ENCODE measurements at places on chromosomes 1 and 21.

- no peak for DNase-seq
These were observed 20.4 kb upstream of the SDE2 start for GRCh38 chr1:226019572-226019971.

- no peak for DNase-seq
These were observed 58.4 kb upstream of the ATP1B1 start for GRCh38 chr1:169048043-169048442.

GRCh38 chr1:156740237-156740740, 599 bp downstream of the MRPL24 start:
- DNase-seq, result no peak

DNA sequence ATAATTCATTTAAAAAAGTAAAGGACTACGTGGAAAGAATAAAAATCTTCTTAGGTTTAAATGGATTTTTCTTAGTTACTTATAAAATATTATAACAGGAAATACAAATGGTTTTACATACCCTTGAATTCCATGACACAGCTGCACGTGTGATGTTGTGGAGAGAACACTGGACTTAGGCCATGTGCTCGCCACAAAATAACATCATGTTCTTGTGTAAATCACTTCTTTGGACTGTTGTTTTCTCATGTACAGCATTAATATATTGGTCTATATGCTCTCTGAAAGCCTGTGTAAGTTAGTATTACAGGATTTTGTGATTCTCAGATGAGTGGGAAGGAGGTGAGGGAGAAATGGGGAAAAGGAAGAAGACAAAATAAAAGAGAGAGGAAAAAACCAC, 228.2 kb downstream of the DNM3 start:
- no peak for DNase-seq

GRCh38 chr1:212228591-212229119, 56.6 kb upstream of the PPP2R5A start:
- DNase-seq, result no peak

DNA sequence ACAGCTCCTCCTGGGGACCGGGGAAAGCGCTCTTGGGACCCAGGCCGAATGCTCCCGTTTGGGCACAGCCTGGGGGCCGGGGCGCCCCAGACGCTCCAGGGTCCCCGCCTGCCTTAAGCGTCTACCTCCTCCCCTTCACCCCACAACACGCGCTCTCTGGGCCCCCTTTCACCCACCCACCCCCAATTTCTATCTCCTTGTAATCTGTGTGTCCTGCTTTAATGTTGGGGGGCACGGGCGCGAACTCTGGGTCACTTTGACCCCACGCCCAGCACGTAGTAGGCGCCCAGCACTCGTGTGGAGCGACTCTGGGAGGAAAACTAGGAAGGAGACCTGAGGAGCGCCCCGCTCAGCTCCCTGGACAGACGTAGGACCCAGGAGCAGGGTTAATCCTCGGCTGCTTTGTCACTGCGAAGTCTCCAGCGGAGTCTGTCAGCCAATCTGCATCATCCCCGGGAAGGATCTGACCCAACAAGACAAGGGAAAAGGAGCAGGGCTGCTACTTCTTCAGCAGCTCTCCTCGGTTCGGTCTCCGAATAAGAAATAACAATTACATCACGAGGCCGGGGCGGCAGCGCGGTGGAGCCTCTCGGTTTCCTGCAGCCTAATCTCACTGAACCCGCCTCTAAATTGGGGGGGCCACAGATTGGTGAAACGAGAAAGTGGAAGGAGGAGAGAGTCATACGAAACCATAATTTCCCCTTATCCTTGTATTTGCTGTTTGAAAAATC, 757 bp upstream of the NRIP1 start:
- peak; percentile 47 for DNase-seq

- no peak for DNase-seq
These were observed 1.8 kb downstream of the AGPAT3 start for GRCh38 chr21:43866659-43867331.

GRCh38 chr1:21319447-21320407, 29.5 kb upstream of the ECE1 start:
- DNase-seq, result no peak

DNA sequence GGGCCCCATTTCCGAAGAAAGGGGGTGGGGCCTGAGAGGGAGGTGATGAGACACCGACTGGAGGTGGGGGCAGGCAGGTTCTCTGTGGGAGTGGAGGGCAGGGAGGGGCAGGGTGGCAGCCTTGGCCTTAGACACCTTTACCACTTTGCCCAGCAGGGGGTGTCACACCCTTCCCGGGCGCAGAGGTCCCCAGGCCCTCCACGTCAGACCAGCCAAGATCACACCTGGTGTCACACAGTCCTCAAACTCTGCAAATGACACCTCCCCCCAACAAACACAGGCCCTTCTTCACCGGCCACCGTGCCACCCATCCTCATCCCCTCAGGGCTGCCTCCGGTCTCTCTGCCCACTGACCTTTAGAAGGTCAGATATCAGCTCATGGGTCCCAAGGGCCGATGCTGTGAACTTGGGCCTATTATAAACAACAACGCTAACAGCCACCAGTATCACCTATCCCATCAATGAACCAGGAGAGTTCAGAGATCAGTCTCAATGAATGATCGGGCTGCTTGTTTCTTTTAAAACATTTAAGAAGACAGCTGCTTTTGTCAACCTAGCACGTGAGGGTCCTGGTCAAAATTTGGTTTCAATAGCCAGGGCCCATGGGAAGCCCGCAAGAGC, 103.9 kb downstream of the CASZ1 start:
- no peak for DNase-seq

GRCh38 chr1:167658574-167659328, 28.7 kb downstream of the RCSD1 start:
- no peak for DNase-seq

- DNase-seq, result no peak
These were observed 15.9 kb upstream of the RAB4A start for GRCh38 chr1:229254910-229255541.

DNA sequence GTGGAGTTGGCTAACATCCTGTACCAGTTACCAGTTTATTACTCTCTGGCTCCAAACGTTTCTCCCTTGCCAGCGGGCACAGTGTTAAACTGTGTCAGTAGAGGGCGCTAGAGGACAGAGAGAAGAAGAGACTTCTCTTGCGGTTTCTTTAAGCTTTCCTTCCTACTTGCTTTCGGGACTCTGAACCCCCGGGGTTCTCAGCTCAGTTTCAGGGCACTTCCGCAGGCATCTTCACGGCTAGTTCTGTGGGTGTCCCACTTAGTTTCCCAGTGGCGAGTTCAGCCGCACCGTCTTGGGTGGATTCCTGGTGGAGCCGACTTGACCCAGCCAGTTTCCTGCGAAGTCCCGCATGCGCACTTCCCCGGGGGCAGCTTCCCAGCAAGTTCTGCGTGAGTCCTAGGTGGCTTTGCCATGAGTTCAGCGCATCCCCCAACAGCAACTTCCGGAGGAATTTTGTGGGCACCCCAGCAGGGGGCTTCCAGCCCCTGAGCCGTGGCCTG, 37.9 kb upstream of the BTG2 start:
- DNase-seq, result peak; percentile 59

- DNase-seq, result no peak
These were observed 24.5 kb downstream of the SLC35D1 start for GRCh38 chr1:67029472-67029871.

GRCh38 chr1:201149400-201149799, 4.9 kb downstream of the TMEM9 start:
- DNase-seq, result no peak

GRCh38 chr1:115426231-115426771, 88.3 kb upstream of the NGF start:
- no peak for DNase-seq

- no peak for DNase-seq
These were observed 6.2 kb downstream of the ZNF326 start for GRCh38 chr1:90000934-90001676.

DNA sequence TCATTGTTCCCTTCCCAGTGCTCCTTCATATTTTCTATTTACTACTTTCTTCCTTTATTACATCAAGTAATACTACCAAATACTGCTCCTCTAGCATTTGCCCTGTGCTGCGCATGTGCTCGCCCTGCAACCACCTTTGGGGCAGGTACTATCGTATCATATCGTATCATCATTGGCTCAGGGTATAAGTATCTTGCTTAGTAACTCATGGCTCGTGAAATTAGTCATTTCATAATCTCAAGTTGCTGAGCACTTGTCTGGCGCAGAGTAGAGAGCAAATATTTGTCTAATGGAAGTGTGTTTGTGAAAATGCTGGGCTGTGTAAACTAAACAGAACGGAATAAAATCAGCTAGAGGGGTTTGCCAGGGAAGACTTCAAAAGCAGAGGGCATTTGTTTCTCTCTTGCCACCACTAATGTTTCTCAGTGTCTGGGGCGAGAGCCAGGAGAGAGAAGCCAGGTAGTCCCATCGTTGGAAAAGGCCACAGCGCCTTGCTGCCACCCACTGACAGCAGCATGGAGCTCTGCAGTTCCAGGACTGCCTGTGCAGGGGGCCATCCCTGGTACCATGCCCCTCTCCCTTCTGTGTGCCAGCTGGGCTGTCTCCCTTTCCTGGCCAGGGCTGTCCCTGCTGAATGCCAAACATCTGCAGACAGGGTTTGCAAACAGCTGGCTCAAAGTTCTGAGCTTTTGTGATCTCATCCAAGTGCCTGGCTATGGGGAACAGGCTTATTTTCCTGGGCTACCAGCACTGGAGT, 20.0 kb upstream of the CPT2 start:
- no peak for DNase-seq

- no peak for DNase-seq
These were observed 15.2 kb downstream of the SLC66A1 start for GRCh38 chr1:19327301-19327700.

GRCh38 chr21:25254491-25255174, 352.6 kb downstream of the MRPL39 start:
- DNase-seq, result no peak

- no peak for DNase-seq
These were observed 77.1 kb upstream of the HOOK1 start for GRCh38 chr1:59737638-59738037.

GRCh38 chr1:15075175-15075574, 78.4 kb upstream of the TMEM51 start:
- DNase-seq, result no peak

DNA sequence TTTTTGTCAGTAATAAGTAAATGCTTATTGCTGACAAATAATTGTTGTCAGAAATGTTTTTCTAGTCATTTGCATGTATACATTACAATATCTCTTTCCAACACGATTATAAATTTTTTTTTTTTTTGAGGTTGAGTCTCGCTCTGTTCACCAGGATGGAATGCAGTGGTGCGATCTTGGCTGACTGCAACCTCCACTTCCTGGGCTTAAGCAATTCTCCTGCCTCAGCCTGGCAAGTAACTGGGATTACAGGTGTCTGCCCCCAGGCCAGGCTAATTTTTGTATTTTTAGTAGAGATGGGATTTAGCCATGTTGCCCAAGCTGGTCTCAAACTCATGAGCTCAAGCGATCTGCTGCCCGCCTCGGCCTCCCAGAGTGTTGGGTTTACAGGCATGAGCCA, 72.0 kb upstream of the ATF3 start:
- DNase-seq, result no peak

GRCh38 chr21:38444691-38445090, 53.6 kb downstream of the ERG start:
- no peak for DNase-seq

GRCh38 chr1:51189421-51190073, 46.5 kb upstream of the RNF11 start:
- DNase-seq, result no peak

- DNase-seq, result no peak
These were observed 6.1 kb upstream of the MTF1 start for GRCh38 chr1:37865348-37866120.

DNA sequence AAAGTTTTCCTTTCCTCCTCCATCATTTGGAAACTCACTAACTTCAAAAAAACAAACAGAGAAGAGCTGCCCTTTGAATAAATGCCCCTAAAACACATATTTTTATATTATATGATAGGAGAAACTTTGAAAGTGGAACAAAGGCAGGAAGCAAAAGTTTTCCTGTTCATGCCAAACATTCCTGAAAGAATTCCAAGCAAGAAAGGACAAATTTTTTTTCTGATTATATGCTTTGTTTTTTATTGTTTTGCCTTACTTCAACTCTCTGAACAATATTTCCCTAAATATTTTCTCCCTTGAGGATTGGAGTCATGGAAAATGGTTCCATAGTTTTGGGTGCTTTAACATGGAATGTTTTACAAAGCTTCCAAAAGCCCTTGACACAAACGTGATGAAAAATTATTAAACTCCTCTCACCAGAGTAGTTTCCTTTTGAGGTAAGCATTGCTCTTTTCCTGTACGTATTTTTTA, 638.5 kb upstream of the CAMK1G start:
- no peak for DNase-seq

- no peak for DNase-seq
These were observed 15.0 kb downstream of the TM2D1 start for GRCh38 chr1:61709908-61710289.

DNA sequence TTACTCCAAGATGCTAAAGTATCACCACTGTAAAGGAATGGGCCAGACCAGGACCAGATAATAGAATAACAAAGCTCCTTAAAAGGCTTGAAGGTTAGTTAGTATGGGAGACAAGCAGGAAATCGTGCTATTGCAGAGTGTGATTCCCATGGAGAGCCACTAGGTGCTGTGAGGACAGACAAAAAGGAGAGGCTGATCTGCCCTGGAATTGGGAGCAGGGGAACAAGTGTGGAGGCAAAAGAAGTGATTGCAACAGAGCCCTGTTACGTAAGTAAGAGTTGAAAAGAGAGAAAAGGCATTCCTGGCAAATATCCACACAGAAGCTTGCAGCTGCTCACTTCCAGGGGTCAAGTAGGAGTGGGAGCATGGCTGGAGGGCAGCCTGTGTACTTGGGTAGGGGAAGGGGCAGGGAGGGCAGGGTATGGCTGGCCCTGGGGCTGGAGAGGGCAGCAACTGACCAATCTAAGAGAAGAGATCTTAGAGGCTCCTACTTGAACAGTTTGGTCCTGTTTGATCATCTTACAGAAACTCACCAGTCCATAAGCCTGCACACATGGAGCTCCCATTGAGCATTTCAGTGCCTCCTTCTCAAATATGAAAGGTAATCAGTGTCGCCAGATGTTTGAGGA, 207.7 kb upstream of the GJB5 start:
- no peak for DNase-seq

DNA sequence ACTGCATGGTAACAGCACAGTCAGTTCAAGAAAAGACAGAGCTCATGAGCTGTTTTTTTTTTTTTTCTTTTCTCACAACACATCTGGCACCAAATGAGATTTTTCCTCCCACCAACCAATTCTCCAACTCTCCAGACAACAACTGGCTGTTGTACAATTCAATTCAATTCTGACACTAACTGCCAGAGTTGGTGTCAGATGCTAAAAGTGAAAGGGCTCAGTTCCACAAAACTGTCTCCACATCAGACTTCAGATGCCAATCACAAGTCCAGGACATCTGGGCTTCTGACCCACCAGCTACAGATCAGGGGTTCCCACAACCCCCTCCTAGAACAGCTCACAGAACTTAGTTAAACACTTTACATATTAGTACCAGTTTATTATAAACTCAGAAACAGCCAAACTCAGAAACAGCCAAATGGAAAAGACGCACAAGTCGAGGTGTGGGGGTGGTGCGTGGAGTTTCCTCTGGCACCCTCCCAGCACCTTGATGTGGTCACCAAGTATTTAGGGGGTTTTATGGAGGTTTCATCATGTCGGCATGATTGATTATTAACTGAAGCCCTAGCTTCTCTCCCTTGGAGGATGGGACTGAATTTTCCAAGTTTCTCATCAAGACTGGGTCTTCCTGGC, 39.2 kb upstream of the LRRC8D start:
- no peak for DNase-seq

Data from GOT3 (cell line).